Cardiac septum (tissue), 1 donor: ENCODE measurements at places on chromosomes 16 and 17.

- no peak for DNase-seq
Observed at GRCh38 chr16:83588070-83588469, 219.7 kb upstream of the HSBP1 start.

DNA sequence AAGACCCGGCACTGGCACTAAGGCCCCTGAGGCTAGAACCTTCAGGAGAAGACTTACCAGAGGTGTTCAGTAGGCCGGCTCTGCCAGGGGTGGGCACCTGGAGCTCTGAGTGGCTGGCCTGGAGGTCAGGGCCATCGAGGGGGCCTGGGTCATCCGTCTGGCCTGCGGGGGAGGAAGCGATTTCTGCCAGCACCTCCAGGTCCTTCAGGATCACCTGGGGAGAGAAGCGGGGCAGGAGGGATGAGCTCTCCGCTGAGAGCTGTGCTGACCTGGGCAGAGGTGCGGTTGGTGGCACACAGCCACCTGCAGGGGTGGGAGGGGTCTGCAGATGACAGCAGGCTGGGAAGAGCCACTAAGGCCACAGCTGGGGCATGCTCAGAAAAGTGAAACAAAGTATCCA is 56.6 kb downstream of the VAC14 start:
- DNase-seq, result no peak

GRCh38 chr17:79769570-79770506 is 8.1 kb upstream of the CBX2 start:
- DNase-seq, result no peak

- DNase-seq, result no peak
Observed at GRCh38 chr17:691423-691822, 23.2 kb downstream of the VPS53 start.

DNA sequence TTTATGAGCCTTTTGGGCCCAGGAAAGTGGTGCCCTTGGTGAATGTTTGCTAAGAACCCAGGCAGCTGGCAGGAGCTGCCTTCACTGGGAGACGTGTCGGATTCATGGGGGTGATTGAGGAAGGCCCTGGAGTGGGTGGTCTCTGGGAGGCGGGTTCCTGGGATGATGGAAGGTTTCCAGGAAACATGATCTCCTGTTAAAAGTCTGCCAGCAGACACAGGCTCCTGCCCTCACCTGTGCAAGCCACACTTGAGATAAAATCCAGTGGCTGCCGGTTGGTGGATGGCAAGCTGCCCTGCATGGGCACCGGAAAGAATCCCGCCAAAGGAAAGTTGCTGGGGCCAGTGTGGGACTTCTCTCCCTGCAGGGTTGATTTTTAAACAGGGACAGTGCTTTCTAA is 189.0 kb upstream of the CIBAR2 start:
- no peak for DNase-seq

DNA sequence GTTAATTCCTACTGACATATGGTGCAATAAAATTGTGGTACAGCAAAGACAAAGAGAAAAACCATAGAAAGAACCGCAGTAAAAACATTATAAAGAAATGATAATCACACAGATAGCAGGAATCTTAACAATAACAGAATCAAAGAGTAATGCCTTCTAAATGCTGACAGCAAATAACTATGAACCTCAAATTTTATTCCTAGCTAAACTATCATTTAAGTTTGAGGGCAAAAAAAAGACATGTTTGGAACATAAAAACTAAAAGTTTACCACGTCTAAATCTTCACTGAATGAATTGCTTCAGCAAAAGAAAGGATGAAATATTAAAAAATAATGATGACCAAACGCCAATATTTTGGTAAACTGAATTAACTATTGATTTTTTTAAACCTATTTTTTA is 135.8 kb downstream of the CPPED1 start:
- DNase-seq, result no peak

GRCh38 chr17:46044286-46044928 is 45.4 kb downstream of the STH start:
- DNase-seq, result no peak

GRCh38 chr17:55521186-55521585 is 9.9 kb upstream of the SMIM36 start:
- DNase-seq, result no peak

DNA sequence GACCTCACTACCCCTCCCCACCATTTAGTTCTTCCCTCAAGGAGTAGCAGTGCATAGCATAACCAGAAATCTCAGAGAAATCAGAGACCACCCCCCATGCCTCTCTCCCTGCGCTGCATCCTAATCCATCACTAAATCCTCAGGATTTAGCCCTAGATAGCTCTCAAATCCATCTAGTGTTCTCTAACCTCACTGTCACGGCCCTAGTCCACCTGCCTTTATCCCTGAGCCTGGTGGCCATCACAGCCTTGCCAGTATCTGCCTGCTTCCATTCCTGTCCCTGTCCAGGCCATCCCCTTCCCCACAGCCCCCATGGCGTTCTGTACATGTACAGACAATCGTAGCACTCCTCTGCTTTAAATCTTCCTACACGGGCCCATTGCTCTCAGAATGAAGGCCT is 19.1 kb downstream of the CBLN1 start:
- no peak for DNase-seq

DNA sequence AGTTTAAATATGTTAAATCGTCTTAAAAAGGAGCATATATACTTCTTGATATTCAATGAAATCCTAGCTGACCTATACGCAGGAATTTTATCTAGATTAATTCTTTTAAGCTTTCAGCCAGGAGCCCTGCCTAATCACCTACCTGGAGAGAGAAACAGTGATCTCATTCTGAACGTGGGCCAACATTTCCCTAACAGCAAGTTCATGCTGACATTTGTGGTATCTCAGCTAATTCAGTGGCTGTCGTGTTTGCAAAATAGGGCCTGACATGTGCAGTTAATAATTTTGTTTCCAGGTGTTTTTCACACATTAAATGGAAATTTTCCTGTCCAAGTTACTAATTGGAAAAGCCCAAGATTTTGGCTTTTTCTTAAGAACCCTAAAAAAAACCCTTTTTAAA is 17.4 kb downstream of the KRT24 start:
- DNase-seq, result no peak

DNA sequence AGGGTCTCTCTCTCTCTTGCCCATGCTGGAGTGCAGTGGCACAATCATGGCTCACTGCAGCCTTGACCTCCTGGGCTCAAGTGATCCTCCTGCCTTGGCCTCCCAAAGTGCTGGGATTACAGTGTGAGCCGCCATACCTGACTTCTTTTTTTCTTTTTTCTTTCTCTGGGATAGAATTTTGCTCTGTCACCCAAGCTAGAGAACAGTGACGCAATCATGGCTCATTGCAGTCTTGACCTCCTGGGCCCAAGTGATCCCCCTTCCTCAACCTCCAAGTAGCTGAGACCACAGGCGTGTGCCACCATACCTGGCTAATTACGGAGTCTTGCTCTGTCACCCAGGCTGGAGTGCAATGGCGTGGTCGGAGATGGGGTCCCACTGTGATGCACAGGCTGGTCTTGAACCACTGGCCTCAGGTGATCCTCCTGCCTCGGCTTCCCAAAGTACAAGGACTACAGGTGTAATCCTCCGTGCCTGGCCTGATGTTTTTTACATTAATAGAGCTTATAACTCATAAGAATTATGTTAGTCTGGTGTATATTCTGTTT is 76.5 kb downstream of the BCAS3 start:
- no peak for DNase-seq

- no peak for DNase-seq
Observed at GRCh38 chr16:89708481-89708931, 7.0 kb upstream of the SPATA2L start.

DNA sequence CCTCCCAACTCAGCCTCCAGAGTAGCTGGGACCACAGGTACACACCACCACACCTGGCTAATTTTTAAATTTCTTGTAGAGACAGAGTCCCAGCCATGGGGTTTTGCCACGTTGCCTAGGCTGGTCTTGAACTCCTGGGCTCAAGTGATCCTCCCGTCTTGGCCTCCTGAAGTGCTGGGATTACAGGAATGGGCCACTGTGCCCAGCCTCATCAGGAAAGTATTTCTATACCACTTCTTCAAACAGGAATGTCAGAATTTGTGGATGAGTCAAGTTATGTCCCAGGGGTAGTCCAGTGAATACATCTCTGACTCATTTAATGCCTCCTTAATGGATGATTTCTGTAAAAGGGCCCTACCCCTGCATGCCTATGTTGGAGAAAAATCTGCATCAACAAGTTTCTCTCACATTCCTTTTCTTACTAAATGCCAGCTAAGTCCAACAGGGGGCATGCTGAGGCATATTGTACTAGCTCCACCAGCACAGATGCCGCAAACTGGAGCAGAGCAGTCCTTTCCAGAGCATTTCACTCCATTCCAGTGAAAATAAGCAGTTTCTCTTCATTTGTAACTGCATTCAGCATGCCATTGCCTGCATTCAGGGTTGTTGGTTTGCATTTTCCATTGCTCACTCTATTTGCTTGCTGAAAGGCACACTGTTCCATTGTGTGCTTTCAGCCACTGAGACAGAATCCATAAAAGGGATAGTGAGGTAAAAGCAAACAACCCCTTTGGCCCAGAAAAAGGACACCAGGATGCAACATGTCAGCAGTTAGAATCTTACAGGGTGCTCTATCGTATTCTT is 5.3 kb upstream of the CAVIN1 start:
- no peak for DNase-seq

- no peak for DNase-seq
Observed at GRCh38 chr17:65388911-65389310, 172.5 kb downstream of the AXIN2 start.

DNA sequence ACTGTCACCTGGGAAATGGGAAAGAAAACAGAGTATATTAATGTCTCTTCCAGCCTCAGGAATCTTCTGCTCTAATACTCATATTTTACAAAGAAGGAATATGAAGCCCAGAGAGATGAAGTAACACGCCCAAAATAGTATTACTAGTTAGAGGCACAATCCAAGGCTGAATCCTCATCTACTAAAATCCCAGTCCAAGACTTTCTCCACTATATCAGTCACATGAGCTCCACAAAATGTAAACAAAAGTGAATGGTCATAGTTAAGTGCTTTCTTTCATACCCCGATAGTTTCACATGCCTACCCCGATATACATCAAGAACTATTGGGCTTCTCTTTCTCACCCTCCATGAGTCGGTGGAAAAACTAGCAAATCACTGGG is 965 bp downstream of the INTS2 start:
- no peak for DNase-seq

GRCh38 chr16:84357191-84357651 is 11.1 kb upstream of the ATP2C2 start:
- DNase-seq, result no peak

- no peak for DNase-seq
Observed at GRCh38 chr16:12557786-12558185, 245.9 kb downstream of the CPPED1 start.

DNA sequence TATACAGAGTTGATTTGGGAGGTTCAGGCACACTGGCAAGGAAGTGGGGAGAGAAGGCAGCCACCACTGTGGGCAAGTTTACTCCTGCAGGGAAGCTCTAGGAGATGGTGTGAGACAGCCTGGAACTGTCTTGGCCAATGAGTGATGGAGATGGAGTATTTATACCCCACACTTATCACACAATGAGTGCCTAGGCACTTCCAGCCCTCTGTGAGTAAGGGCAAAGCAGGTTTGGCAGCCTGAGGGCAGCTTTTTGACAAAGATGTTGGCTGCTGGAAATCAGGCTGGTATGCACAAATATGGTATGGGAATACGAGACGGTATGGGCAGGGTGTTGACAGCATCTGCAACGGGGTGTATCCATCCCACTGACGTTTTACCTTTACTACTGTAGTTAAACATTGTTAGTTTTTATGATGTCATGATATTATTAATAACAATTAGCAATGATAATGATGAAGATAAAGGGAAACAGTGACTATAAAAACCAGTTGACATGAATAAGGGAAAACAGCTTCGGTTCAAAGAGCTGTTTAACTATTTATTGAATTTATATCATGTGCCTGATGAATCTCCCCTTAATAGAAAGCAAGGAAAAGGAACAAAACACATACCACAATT is 149.9 kb downstream of the CDK5R1 start:
- DNase-seq, result no peak

DNA sequence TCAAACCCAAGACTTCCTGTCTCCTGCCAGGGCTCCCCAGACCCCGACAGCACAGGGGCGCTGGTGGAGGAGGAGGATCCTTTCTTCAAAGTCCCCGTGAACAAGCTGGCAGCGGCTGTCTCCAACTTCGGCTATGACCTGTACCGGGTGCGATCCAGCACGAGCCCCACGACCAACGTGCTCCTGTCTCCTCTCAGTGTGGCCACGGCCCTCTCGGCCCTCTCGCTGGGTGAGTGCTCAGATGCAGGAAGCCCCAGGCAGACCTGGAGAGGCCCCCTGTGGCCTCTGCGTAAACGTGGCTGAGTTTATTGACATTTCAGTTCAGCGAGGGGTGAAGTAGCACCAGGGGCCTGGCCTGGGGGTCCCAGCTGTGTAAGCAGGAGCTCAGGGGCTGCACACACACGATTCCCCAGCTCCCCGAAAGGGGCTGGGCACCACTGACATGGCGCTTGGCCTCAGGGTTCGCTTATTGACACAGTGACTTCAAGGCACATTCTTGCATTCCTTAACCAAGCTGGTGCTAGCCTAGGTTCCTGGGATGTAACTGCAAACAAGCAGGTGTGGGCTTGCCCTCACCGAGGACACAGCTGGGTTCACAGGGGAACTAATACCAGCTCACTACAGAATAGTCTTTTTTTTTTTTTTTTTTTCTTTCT is 8.1 kb downstream of the SERPINF1 start:
- no peak for DNase-seq
